ENCODE measurements at places on chromosomes 16 and 17. TPM values are rescaled to one million over a fixed set of nuclear protein-coding genes. Genes with fewer than 3 reads are reported as not detected.

Gene IL34
- total RNA-seq: 11.3 TPM

Gene PPM1D
- total RNA-seq: 37.9 TPM

Gene LYRM9
- 24.3 TPM for total RNA-seq

Gene PLEKHM1
- total RNA-seq: 20.7 TPM

Gene ASB16
- 2.4 TPM for total RNA-seq

Gene OR3A2
- total RNA-seq: 0.38 TPM

Gene RHBDL3
- 35.6 TPM for total RNA-seq

Gene DOC2A
- total RNA-seq: 2.7 TPM

Gene SHISA9
- 2.7 TPM for total RNA-seq

Gene TRIM72
- total RNA-seq: 7.6 TPM

Gene TSPOAP1
- 52.3 TPM for total RNA-seq

Gene MT1B
- total RNA-seq: not detected

Gene CLEC18A
- 6.9 TPM for total RNA-seq

Gene CSF3
- total RNA-seq: not detected

Gene TMEM238L
- not detected for total RNA-seq

Gene SLC5A10
- 0.11 TPM for total RNA-seq

Gene RABEP2
- 41.0 TPM for total RNA-seq

Gene BCL6B
- total RNA-seq: 5.4 TPM

Gene SEPTIN12
- not detected for total RNA-seq

Gene KRTAP4-9
- not detected for total RNA-seq

Gene ATP2A1
- 46.8 TPM for total RNA-seq

Gene KRT28
- total RNA-seq: 0.27 TPM

Gene ACSM2A
- not detected for total RNA-seq

Gene ZFPM1
- total RNA-seq: 4.9 TPM

Gene PRR15L
- 0.93 TPM for total RNA-seq

Gene APOH
- total RNA-seq: not detected

Gene TEKT5
- total RNA-seq: 0.44 TPM

Gene TMEM106A
- 5.8 TPM for total RNA-seq

Gene SLFN12
- 11.5 TPM for total RNA-seq

Gene GRAP
- 2.5 TPM for total RNA-seq

Data from camera-type eye (tissue), 1 donor.